ENCODE measurements at places on chromosomes 4 and X.

DNA sequence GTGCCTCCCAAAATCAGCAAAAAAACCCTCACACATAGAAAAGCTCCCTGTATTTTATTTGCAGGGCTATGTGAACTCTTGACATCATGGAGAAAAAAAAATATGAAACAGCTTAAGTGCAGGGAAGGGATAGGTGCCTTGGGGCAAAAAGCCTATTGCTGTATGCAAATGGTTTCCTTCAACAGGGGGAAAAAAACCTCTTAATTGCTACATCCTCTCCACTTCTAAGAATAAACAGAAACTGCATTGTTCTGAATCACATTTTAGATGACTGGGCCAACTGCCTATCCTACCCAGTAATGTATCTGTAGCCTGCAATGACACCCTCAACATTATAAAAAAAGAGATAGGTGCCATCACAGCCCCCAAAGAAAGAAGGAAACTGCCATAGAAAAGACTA lies 229.4 kb upstream of the GALNTL6 start:
- DNase-seq: no peak

GRCh38 chr4:6532658-6533057 lies 42.3 kb upstream of the MAN2B2 start:
- DNase-seq: no peak

DNA sequence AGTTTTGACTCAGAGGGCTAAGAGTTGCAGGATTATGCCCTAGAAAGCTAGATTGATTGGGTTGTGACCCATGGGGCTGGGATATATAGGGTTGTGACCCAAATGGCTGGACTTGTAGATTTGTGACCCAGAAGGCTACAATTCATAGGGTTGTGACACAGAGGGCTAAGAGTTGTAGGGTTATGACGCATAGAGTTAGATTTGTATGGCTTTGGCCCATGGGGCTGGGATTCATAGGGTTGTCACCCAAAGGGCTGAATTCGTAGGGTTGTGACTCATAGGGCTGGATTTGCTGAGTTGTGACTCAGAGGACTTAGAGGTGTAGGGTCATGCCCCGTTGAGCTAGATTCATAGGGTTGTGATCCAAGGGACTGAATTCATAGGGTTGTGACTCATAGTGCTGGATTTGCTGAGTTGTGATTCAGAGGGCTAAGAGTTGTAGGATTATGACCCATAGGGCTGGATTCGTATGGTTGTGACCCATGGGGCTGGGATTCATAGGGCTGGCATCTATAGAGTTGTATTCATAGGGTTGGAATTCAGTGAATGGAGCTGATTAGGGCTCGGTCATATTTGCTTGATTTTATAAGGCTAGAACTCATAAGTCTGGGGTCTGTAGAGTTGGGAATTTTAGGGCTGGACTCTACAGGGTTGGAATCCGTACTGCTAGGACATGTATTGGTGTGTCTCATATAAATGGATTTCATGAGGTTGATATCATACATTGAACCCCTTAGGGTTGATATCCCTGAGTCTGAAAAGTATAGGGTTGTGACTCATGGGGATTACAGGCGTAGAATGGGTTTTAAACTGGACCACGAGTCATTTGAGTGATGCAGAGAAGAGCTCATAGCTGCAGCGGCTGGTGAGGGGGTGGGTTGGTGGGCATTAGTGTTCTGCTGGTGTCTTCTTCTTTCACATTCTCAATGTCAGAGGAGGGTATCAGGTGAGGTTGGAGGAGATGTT lies 125.7 kb downstream of the CRLF2 start:
- no peak for DNase-seq

GRCh38 chrX:9876201-9876600 lies 90.0 kb downstream of the SHROOM2 start:
- DNase-seq: no peak

- DNase-seq: no peak
Measured at GRCh38 chrX:149121206-149121920, 383.7 kb downstream of the IDS start.

GRCh38 chrX:123291623-123292022 lies 107.5 kb downstream of the GRIA3 start:
- DNase-seq: no peak

DNA sequence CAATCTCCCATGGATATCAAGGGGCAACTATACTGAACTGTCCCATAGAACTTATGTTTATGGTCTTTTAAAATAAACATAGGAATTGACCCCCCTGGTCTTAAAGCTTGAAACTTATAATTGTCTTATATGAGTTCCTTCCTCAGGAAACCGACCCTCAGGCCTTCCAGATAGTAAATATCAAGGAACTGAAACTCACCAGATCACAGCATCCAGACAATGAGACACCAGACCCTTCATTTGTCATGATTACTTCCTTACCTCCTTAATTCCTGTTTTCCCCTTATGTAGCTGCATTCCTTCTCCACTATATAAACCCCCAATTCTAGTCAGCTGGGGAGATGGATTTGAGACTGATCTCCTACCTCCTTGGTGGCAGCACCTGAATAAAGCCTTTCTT lies 94.8 kb upstream of the GRPR start:
- no peak for DNase-seq

DNA sequence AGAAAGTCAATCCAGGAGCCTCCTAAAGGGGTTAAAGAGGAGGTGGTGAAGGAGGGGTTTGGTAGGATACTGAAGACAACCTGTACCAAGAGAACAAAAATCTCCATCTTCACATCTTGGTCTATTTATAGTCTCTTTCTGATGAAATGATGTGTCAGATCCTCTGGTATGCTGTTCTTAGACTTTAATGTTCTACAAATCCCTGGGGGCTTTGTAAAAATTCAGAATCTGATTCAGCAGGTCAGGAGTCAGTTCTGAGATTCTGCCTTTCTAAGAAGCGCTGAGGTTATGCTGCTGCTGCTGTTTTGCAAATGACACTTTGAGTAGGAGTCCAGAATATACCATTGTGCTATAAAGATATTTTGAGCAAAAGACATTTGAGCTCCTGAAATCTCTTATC lies 172.9 kb upstream of the GLRA2 start:
- DNase-seq: no peak

DNA sequence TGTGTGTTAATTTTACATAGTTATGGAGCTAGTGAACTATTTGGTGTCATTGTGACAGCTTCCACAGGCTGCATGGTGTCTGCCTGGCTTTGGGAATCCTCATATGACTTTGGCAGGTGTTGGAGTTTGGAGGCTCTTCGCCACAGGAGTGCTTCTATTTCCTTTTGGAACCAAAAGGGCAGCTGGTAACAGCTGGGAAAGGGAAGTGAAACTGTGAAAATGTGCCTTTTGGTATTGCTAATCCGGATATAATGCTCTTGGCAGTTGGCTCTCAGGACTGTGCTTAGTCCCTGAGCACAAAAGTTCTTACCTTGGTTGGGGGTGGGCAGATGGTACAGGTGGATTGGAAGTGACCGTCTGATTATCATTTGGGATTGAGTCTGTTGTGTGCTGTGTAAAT lies 18.1 kb downstream of the OFD1 start:
- DNase-seq: no peak

GRCh38 chr4:157840034-157840433 lies 332.8 kb downstream of the GASK1B start:
- no peak for DNase-seq

GRCh38 chr4:7973545-7973981 lies 33.9 kb upstream of the AFAP1 start:
- DNase-seq: no peak

GRCh38 chrX:47687263-47687662 lies 28.3 kb upstream of the UXT start:
- DNase-seq: no peak

DNA sequence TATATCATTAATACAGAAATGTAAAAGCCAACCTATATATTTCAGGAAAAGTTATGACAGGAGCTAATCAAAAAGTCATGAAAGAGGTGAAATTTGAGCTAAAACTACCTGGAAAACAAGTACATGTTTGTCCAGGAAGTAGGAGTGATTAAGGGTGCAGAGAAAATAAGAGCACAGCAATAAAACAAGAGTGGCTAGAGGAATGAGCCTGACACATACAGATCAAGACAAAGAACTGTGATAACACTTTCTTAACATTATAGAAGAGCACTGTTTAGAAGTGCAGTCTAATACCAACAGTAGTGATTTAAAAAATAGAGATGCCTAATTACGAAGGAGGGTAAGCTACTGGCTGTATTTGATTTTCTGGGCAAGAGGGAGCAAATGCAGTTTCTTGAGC lies 125.1 kb downstream of the WDFY3 start:
- DNase-seq: no peak

GRCh38 chr4:16496501-16496900 lies 270.2 kb upstream of the TAPT1 start:
- no peak for DNase-seq
